Ovary (tissue), 10 donors: ENCODE measurements at places on chromosomes 3 and 15. TPM values are rescaled to one million over a fixed set of nuclear protein-coding genes. Genes with fewer than 3 reads are reported as not detected.

GPR87 gene
- total RNA-seq, result not detected

OSTN gene
- total RNA-seq, result not detected

GOLGA6B gene
- total RNA-seq, result not detected

SIDT1 gene
- 4.0 TPM for total RNA-seq

MEIS2 gene
- total RNA-seq, result 43.7 TPM

IL20RB gene
- 1.1 TPM for total RNA-seq

OXTR gene
- 7.5 TPM for total RNA-seq

CAMK2N2 gene
- total RNA-seq, result 0.23 TPM
